ENCODE measurements at places on chromosomes 7 and 10.

- DNase-seq = no peak
Observed at GRCh38 chr7:118094044-118094443, 89.9 kb upstream of the LSM8 start.

DNA sequence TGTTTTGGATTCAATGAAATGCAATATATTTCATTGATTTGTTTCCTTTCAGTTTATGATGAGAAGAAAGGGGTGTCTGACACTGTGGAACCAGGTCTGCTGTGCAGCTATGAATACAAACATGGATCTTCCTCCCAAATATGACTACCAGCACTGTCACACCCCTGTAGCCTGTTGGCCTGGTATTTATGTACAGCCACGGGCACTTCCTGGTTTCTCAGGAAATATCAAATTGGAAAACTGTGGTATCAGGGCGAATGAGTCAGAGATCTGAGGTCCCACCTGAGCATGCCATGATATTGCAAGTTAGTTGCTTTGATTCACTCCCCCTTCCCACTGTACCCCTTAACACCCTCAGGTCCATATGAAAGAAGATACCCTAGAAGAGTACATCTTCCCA, 87.8 kb downstream of the DNMBP start:
- DNase-seq = no peak

- no peak for DNase-seq
Observed at GRCh38 chr7:107593025-107593410, 13.0 kb downstream of the BCAP29 start.

DNA sequence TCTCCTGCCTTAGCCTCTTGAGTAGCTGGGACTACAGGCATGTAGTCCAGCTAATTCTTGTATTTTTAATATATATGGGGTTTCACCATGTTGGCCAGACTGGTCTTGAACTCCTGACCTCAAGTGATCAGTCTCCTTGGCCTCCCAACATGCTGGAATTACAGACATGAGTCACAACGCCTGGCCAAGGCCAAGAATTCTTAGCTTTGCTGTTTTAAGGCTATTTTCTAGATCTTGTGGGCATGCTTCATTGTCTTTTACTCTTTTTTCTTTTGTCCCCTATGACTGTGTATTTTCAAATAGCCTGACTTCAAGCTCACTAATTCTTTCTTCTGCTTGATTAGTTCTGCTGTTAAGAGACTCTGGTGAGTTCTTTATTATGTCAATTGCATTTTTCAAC, 56.4 kb upstream of the TAS2R16 start:
- no peak for DNase-seq

DNA sequence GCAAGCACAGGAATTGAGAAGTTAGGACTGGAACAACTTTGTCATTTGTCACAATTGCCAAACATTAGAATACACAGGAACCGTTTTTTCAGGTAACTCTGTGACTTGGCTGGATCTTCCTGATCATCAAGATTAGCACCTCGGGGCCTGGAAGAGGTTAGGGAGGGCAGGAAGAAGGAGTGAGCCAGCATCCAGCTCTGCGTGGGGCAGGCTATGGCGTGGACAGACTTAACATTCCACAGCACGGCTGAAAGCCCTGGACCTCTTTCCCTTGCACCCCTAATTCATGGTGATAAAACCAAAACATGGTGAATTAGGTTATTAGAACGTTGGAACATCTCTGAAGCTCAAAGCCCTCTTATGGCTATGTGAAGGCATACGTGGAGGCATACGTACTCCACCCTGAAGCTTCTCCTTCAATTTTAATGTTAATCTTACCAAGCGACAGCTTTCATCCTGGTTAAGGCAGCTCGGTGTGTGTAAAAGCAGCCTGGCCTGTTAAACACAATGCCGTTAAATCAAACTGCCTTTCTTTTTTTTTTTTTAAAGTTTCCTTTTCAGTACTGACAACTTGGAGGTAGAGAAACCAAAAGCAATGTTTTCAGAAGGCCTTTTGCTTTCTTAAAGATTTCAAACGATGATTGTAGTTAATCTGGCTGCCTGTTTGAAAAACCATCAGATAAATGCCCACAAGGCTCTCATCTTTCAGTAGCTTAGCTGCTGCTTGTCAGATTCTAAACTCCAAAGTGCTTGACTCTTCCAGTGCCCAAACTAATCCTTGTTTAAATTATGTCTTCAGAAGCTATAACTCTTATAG, 4.5 kb downstream of the GRK5 start:
- no peak for DNase-seq

GRCh38 chr7:155192961-155193640, 104.6 kb upstream of the INSIG1 start:
- DNase-seq = no peak

- no peak for DNase-seq
Observed at GRCh38 chr7:95209788-95210187, 114.5 kb downstream of the PON1 start.

DNA sequence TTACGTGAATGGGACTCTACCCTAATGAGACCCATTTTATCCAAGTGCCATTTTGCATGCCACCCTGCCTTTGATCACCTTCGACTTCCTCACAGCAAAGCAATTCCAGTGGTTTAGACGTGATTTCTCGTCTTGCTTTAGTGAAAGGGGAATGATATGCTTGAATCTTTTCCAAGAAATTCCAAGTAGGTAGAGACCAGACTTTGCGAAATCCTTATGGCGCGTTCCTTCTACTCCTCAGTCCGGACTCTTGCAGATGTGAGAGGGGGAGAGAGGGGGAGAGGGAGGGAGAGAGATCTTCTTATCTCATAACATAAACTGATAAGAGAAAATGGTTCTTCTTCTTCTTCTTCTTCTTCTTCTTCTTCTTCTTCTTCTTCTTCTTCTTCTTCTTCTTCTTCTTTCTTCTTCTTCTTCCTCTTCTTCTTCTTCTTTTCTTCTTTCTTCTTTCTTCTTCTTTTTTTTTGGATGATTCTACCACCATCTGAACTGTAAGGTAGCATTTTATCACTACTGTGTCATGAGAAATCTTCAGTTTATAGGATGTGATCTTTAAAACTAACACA, 883 bp downstream of the SPAG6 start:
- no peak for DNase-seq
